IPS DF 6.9 (cell line): ENCODE measurements at places on chromosomes 4 and X.

DNA sequence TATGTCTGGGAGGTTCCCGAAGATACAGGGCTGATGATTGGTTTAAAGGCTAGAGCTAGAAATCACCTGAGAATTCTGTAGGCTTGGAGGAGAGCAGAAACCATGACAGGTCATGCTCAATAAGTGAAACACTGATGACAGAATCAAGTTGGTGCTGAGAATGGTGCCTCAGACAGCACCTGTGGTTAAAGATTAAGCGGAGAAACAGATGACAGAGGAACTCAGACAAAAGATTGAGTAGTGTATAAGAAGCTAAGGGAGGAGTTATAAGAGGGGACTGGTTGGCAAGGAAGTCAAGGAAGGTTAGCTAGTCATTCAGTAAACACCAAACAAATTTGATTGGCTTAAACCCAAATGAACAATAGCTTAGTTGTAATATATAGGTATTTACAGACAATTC is 385.4 kb upstream of the CNKSR2 start:
- DNase-seq: no peak

DNA sequence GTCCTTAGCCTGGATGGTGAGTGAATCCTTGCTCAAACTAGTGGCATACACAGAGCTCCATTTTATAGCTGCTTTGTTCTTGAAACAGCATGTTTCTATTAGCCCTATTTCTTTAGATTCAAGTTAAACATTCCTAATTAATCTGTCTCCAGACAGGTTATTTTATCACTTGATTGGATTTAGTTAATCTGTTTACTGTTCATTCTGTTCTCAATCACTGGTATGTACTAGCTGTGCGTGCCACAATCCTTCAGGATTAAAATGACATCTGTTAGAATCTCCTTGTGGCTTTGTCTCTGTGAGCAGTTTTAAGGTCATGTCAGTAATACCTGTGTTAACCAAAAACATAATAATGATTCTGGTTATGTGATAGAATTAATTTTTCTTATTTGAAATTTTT is 36.5 kb downstream of the PTPN13 start:
- DNase-seq: no peak

- no peak for DNase-seq
Observed at GRCh38 chrX:74423289-74423998, 2.2 kb downstream of the SLC16A2 start.

GRCh38 chr4:836750-837301 is 10.9 kb upstream of the CPLX1 start:
- DNase-seq: no peak

GRCh38 chrX:21798677-21799219 is 40.7 kb upstream of the MBTPS2 start:
- no peak for DNase-seq
